ENCODE measurements at places on chromosomes 11 and 22.

DNA sequence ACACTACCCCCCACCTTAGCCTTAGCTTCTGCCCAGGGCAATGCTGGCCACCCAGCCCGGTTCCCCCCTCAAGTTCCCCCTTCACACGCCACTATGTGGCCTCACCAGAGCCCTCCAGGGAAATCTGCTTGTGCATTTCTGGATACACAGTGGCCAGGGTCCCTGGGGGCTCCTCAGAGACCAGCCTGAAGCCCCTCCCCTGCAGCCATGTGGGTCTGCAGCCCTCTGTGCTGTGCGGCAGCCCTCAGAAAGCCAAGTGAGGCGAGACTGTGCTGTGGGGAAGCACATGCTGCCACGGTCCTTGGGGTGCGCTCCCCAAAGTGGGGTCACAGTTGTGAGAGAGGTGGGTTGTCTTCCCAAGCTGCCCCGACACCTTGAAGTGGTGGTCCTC, 2.1 kb upstream of the PLXNB2 start:
- no peak for DNase-seq

GRCh38 chr11:11577932-11578911, 43.6 kb downstream of the GALNT18 start:
- peak; percentile 63 for DNase-seq

- no peak for DNase-seq
Observed at GRCh38 chr11:103541186-103541795, 432.1 kb downstream of the DYNC2H1 start.

GRCh38 chr22:47250995-47251765, 488.7 kb downstream of the TBC1D22A start:
- DNase-seq: no peak

DNA sequence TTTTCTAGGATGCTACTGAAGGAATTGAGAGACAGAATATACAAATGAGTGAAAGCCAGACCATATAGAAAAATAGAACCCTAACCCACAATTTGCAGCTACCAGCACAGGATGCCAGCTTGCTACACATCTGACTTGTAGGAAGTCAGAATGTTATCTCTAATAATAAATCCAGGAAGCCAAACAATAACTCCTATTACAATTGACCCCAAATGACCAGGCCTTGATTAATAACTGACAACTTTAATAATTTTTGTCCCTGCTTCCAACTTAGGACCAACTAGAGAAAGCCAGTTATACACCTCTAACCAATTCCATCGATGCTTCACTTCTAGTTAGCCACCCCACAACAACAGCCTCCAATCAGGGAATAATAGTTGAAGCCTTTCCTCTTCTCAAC, 193.4 kb downstream of the CASP12 start:
- no peak for DNase-seq

DNA sequence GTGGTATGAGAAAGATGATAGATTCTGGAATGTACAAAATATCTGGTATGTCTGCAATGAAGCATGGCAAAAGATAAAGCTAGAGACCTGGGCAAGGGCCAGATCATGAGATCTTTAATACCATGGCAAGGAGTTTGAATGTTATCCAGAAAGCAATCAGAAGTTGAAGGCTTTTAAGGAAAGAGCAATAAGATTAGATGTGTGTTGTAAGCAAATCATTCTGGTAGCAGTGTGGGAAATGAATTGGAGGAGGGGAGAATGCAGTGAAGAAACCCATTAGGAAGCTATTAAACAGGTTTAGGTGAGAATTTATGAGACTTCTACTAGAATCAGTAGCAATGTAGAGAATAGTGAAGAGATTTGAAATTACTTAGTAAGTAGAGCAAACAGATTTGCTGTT, 32.2 kb upstream of the SYT9 start:
- DNase-seq: no peak

DNA sequence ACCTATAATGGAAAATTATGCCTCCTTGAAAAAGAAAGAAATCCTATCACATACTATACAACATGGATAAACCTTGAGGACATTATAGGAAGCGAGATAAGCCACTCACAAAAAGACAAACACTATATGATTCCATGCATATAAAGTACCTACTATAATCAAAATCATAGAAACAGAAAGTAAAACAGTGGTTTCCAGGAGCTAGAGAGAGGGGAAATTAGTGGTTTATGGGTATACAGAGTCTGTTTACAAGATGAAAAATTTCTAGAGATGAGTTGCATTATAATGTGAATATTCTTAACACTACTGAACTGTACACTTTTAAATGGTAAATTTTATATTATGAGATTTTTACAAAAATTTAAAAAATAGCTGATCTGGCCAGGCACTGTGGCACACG, 40.5 kb upstream of the ARHGAP42 start:
- DNase-seq: no peak

DNA sequence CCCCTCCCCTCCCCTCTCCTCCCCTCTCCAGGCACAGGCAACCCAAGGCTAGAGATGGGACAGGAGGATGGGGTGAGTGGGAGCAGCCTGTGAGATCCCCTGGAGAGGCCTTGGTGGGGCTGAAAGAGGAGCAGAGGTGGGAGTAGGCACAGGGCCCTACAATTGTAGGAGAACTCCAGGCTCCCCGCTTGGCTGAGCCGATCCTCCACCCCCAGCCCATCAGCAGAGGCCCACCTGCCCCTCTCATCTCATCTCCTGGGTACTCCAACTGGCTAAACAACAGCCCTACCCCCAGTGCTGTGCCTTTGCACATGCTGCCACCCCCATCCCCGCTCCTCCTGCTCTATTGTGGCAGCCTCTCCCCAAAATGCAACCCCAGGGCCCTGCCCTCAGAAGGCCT, 52.0 kb upstream of the A4GALT start:
- no peak for DNase-seq

DNA sequence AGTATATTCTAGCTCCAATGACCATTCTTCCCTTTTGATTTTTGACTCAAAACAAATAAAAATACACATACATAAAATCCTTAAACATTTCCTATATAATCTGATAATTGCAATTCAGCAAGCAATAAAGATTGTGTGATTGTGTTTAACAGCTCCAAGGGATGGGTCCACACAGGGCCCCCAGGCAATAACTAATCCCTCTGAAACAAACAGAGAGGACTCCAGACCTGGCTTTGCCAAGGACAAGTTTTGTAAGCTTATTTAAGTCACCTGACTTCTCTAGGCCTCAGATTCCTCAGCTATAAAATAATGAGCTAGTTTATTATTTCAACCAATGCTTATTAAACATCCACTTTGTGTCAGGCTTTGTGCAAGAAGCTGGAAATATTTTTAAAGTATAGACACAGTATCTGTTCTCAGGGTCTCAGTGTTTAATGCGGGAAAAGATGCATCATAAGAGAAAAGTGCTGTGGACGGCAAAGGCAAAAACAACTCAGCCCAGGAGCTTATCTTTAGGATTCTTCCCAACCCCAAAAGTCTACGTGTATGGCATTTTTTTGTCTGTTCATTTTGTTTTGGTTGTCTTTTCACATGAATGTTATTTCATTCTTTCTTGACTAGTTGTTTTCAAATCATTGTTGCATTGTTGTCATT, 20.1 kb downstream of the FZD4 start:
- no peak for DNase-seq

GRCh38 chr22:41286639-41287091, 678 bp upstream of the RANGAP1 start:
- peak; percentile 41 for DNase-seq

- peak; percentile 34 for DNase-seq
Observed at GRCh38 chr22:39777716-39778454, 115.7 kb downstream of the ENTHD1 start.

GRCh38 chr11:62804310-62805075, 747 bp downstream of the NXF1 start:
- no peak for DNase-seq

DNA sequence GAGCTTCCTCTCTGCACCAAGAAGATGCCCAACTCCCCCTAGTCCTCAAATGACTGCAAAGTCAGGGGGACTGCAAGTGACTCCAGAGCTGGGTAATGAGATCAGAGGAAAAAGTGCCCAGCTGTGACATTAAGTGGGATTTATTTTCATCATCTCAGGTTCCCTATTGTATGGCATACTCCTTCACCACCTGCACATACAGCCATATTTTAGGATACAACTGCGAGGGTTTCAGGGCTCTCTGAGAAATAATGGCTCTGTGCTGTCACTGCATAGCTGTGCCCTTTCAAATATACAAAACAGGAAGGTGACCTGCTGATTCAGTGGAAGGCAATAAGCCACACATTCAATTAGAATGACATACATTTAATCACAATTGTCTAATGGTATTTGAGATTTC, 45.6 kb upstream of the PLET1 start:
- DNase-seq: no peak

DNA sequence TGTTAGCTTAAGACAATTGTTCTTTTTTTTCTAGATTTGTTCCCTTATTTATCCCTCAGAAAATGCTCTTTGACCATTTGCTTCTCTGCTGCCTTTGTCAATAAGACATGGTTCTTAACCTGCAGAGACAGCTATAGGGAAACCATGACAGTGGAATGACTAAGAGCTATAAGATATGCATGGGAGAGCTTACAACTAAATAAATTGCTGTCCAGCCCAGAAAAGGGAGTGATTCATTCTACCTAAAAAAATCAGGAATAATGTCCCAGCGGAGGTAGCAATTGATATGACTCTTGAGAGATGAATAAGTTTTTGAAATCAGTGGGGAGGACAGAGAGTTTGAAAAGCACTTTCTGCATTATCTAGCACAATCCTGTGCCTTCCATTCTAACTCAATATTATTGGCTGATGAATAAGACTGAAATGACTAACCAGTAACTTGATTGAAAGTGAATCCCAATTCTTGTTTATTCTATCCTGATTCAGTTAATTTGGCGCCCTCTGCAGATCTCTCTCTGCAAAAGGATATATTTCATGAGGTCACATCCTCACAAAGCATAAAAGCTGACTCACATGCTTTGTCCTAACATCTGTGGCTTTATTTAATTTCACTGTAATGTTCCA, 680.5 kb upstream of the API5 start:
- DNase-seq: no peak

GRCh38 chr11:113985906-113986305, 11.0 kb downstream of the HTR3A start:
- no peak for DNase-seq

DNA sequence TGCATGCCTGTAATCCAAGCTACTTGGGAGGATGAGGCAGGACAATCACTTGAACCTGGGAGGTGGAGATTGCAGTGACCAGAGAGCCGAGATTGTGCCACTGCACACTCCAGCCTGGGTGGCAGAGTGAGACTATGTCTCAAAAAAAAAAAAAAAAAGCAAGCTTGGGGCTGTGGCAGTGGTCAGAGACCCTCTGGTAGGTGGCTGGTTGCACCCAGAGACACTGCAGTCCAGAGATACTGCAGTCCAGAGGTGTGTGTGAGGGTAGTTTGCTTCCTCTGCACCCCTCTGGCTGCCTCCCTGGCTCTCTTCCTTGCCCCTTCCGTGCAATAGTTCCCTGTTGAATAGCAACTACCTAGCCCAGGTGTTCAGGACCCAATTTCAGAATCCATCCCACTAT, 1.7 kb upstream of the CCDC134 start:
- no peak for DNase-seq

DNA sequence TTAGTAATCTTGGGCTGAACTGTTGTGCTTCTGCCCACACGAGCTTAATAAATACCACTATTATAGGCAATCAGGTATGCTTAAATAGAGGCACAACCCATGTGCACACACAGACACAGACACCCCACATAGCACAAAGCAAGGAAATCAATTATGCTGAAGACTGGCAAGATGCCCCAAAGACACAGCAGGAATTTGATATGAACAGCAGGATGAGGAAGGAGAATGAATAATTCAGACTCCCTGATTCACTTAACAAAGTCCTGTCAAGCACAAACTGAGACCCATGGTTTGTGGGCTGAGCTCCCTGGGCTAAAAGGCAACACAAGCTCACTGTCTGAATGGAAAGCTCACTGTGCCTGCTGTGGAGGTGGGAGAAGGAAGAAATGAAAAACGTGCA, 42.5 kb downstream of the RBFOX2 start:
- no peak for DNase-seq

GRCh38 chr11:75281469-75282095, 41.0 kb downstream of the TPBGL start:
- DNase-seq: no peak

DNA sequence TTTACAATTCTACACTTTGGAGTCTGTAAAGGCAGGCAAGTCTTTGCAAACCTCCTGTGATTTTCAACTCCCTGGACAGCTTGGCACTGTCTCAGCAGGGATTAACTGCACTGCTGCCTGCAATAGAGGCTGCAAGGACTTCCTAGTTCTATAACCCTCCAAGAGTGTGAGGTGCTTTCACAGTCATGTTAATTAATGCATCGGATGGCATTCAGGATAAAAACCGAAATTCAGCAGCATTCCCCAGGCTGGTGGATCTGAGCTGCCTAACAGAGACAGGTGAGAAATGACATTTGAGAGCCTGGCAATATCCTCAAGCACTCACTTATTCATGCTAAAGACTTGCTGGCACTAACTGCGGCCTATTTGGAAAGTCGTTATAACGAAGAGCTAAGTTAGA, 85.0 kb downstream of the LARGE1 start:
- DNase-seq: no peak

DNA sequence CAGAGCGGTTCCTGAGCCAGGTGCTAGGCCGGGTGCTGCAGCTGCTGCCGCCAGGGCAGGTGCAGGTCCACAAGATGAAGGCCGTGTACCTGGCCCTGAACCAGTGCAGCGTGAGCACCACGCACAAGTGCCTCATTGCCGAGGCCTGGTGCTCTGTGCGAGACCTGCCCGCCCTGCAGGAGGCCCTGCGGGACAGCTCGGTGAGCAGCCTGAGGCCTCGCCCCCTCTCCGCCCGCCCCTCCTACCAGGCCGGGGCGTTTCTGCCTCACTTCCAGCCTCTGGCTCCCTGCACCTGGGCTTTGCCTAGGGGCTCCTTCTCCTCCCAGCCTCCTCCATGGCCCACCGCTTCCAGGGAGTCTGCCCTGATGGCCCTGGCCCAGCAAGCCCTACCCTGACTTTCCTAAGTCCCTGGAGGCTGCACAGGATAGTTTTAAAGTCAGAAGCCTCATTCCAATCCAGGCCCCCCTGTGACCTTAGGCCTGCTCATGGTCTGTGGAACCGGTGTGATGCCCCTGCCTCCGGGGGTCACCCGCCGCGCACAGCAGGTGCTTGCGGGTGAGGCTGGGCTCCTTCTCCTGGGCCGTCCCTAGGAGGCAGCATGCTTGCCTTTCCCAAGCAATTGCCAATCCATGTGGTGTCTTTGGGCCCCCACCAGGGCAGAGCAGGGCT, 5.5 kb downstream of the TCIRG1 start:
- DNase-seq: peak; percentile 46

- DNase-seq: no peak
Observed at GRCh38 chr11:25927411-25927953, 404.4 kb upstream of the ANO3 start.

DNA sequence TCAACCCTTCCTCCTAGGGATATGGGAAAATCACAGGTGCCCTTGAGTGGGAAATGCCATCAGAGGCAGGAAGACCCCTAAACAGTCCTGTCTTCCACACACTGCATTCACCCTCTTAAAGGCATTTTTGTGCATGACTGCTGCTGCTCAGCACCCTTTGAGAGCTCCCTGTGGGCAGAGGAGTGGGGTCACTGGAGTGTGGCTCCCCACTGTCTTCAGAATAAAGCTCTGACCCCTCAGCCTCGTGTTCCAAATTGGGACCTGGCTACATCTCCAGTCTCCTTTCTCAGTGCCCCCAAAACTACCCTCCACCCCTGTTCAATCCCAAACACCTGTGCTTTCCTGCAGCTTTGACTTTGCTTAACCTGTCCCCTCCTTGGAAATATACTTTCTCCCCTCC, 46.6 kb downstream of the CHRDL2 start:
- DNase-seq: no peak
